ENCODE measurements at places on chromosomes 7 and 10.

- no peak for DNase-seq
Measured at GRCh38 chr10:79146611-79147130, 77.9 kb downstream of the ZMIZ1 start.

DNA sequence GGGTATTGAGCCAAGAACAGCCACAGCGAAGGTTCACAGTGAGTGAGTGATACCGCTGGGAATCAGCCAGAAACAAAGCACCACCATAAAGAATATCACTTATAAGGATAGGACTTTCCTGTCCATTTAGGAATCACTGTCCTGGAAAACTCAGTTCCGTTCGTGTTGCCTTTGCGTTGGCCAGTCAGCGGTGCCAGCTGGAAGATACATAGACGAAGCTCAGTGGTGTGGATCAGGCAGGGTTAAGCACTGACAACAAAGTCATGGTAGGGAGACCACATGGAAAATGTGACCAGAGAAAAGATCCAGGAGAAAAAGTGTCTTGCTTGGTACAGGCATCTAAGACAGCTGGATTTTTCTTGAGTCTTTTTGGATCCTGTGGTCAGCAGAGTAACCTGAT, 579.7 kb upstream of the DPP6 start:
- DNase-seq = no peak

- no peak for DNase-seq
Measured at GRCh38 chr10:3919709-3920308, 134.8 kb upstream of the KLF6 start.

DNA sequence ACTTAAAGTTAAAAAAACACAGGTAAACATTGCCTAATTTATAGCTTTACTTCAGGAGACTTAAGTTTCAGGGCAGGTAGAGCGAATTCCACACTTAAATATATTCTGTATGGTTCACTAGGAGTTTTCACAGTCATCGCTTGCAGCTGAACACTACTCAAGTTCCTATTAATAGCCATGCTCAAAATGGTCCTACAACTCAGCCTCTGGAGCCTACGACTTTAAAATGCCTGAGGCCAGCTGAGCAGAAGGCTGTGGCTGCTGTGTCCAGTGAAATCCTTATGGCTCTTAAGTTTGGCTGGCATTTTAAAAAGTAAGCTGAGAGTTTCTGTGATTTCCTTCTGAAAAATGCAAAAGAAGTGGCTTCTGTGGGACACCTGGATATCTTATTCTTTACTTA, 105.4 kb upstream of the GLI3 start:
- no peak for DNase-seq
